ENCODE measurements at places on chromosomes 12 and 14.

GRCh38 chr14:26870096-26870495 lies 272.3 kb upstream of the NOVA1 start:
- DNase-seq = no peak

- DNase-seq = no peak
Measured at GRCh38 chr14:102225936-102226335, 79.0 kb downstream of the MOK start.

GRCh38 chr12:26918321-26919215 lies 19.2 kb downstream of the INTS13 start:
- DNase-seq = no peak

DNA sequence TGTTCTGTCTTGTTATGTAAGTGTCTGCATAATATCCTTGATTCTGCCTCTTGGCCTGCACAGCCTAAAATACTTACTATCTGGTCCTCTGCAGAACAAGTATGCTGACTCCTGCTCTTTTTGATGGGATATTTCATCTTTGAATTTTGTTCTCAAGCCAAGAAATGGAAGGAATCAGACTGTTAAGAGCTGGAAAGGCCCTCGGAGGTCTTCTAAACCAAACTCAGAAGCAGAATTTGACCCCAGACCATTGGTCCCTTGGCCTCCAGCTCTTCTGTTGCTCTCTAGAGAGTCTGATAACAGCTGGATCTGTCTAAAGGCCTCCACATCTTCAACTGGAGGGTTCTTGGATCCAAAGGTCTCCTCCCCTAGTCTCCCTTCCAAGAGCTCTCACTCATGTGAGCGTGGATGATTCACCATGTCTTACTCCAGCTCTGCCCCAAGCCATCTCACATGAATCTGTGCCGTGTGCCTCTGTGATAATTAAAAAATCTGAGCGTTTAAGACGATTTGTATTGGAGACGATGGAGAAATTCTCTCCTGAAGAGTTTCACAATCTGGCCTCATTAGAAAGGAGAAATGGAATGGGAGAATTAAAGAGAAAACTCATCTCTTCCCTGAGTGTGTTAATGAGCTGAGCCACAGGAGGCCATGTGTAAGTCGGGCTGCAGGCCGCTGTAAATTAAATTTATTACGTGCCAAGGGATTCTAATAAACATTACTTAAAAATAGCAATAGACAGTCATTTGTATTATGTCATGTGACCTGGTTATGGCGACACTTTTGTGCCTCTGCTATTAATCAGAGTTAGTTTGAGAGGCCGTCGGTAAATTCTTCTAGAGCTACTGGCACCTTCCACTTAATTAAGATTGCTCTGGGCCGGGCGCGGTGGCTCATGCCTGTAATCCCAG lies 15.4 kb upstream of the PRIMA1 start:
- no peak for DNase-seq

DNA sequence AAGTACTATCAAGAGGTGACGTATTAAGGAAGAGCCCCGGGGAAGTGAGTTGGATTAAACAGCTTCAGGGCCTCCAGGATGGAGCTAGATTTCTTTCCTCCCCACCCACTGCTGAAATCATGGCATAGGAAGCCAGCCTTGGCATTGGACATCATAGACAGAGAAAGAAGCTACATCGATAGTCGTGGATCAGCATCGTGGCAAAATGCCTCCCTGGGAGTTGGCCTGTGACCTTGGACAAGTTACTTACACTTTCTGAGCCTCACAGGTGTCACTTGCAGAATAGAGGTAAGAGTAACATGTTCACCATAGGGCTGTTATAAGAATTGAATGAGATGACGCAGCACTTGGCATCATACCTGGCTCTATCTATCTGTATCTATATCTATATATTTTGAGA lies 5.9 kb downstream of the ANKRD33 start:
- DNase-seq = no peak

- no peak for DNase-seq
Measured at GRCh38 chr14:104647467-104648043, 41.9 kb upstream of the INF2 start.

DNA sequence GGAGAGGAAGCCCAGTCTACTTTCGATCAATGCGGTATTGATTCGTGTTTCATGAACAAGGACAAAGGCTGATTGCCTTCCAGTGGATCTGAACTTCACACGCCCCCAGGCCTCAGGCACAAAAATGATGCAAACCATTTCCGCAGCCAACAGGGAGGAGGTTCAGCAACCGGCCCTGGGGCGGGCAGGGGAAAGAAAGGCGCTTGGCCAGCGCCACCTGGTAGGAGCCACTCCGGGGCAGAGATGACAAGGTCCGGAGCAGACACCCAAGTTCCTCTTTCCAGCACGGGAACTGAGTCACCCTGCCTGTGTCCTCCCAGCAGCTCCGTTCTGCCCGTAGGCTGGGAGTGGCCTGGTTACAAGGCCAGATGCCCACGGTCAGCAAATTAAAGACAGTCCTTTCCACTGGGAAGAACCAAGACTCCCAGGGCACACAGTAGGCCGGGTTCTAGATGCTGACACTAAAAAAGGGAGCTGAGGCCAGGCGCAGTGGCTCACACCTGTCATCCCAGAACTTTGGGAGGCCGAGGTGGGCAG lies 136.3 kb downstream of the SCARB1 start:
- DNase-seq = no peak

DNA sequence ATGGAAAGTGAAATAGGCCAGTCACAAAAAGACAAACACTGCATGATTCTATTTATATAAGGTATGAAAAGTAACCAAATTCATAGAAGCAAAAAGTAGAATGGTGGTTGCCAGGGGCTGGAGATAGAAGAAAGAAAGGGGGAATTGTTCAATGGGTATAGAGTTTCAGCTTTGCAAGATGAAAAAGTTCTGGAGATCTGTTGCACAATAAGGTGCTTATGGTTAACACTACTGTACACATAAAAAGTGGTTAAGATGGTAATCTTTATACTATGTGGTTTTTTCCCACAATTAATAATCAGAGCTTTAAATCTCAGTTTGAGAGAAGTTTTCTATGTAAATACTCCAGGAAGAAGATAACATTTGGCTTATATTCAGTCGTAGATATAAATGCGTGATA lies 73.4 kb downstream of the SLC38A4 start:
- DNase-seq = no peak

GRCh38 chr14:77022236-77022852 lies 6.2 kb downstream of the IRF2BPL start:
- no peak for DNase-seq

DNA sequence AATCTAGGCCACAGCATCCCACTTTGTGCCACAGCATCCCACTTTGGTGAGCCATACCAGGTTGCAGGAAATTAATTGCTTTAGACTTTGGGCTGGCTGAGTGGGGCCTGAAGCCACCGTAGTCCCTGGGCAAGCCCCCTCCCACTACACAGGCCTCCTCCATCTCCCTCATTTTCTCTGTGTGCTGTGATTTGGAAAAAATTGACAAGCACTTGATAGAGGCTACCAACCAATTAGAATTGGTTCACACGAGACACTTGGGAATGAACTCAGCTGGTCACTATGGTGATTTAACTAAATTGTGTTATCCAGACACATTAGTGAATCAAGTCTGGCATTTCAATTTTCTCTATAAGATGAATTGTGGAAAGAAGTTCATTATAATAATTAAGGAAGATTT lies 481.1 kb downstream of the DIO2 start:
- no peak for DNase-seq

DNA sequence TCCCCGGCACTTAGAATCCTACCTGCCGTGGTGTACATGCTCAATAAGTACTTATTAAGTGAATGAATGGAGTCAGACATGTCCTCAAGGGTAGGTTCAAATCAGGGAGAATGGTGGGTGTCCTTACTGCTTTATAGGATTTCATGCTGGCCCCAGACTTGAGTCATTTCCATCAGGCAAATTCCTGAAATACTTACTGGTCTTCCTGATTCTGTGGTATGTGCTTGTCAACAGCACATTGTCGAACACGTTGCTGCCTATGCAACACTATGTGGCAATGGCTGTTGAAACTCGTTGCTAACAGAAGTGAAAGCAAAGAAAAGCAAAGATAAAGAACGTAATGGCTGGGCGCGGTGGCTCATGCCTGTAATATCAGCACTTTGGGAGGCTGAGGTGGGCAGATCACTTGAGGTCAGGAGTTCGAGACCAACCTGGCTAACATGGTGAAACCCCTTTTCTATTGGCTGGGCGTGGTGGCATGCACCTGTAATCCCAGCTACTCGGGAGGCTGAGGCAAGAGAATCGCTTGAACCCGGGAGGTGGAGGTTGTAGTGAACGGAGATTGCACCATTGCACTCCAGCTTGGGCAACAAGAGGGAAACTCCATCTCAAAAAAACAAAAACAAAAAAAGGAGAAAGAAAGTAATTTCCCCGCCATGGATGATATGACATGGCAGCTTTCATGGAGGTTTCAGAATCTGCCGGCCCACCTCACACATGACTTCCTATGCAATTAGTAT lies 214.9 kb downstream of the ZFP36L1 start:
- no peak for DNase-seq

DNA sequence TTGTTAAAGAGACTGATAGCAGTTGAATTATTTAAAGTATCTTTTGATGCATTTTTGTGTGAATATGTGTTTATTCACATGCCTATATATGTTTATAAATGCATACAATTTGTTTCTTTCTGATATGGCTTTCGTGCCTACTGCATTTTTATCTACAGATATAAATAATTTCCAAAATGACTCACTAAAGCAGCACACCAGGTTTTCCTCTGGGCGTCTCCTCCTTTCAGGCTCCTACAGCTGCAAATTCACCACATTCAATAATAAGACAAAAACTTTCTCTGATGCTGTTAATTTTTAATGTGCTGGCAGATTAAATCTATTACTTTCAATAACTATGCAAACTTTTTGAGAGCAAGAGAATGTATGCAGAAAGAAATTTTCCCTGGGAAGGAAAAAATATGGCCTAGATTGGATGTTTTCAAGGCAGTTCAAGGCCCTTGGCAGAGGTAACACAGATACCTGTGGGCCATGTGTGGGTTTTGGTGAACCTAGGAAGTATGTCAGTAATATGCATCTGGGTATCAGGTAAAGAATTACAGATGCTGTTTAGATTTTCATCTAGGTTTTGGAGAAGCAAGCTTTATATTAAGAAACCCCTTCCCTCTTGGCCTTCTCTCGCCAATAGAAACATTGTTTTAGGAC lies 381.8 kb downstream of the EGLN3 start:
- no peak for DNase-seq

DNA sequence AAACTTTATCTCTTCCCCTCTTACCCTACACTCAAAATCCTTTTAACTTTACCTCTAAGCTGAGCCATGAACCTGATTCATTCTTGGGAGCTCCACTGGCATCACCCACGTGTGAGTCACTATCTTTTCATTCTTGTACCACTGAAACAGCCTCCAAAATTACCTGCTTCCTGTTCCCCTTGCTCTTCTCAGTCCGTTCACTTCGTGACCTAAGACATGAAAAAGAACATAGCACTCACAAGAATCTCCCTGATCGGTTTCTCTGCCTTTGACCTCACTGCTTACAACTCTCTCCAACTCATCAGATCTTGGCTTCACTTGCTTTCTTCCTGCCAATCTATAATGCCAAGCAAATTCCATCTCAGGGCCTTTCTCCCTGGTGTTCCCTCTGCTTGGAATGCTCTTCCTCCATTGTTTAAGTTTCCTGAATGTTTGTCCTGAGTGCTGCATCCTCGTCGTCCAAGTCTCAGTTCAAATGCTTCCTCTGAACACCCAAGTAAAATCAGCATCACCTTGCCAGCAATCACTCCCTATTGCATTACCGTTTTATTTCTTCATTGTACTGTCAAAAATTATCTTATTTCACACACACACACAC lies 9.2 kb downstream of the GLIPR1 start:
- DNase-seq = no peak

All from central memory CD4-positive, alpha-beta T cell (primary cell).